Fibroblast of villous mesenchyme (primary cell): ENCODE measurements at places on chromosomes 6 and 20. TPM values are rescaled to one million over a fixed set of nuclear protein-coding genes. Genes with fewer than 3 reads are reported as not detected.

Gene MUC21
- not detected in 2 replicates for total RNA-seq

Gene IRF4
- under 0.01 TPM in 1 of 2 replicates, not detected in the other for total RNA-seq

Gene ZKSCAN8
- total RNA-seq = 14.5 and 20.3 TPM in 2 replicates

Gene EYS
- under 0.01 TPM in 2 replicates for total RNA-seq

Gene AVP
- total RNA-seq = not detected in 2 replicates

Gene TSBP1
- total RNA-seq = under 0.01 TPM in 1 of 2 replicates, not detected in the other

Gene PAK5
- total RNA-seq = not detected in 2 replicates

Gene RMND1
- 30.0 and 30.7 TPM in 2 replicates for total RNA-seq

Gene MAP3K5
- total RNA-seq = 30.6 and 84.6 TPM in 2 replicates

Gene NHSL1
- total RNA-seq = 4.7 and 9.7 TPM in 2 replicates

Gene DSP
- total RNA-seq = 28.1 and 33.2 TPM in 2 replicates
